ENCODE measurements at places on chromosomes 11 and 22.

DNA sequence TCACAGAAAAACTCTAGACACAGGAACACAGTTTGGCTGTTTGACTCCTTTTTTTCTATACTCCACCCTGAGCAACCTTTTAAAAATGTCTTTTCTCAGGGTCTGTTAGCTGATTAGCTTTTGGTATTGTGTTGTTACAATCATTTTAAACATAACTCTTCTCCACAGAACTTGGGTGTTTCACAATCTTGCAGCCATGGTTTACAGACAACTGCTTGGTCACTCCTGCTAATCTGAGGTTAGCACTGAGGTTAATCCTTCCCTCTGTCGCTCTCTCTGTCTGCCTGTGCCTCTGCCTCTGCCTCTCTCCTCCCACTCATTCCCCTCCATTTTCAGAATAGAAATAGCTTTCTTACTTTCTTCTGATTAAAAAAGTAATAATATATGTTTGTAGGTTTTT, 62.4 kb upstream of the ZBED5 start:
- DNase-seq = no peak

DNA sequence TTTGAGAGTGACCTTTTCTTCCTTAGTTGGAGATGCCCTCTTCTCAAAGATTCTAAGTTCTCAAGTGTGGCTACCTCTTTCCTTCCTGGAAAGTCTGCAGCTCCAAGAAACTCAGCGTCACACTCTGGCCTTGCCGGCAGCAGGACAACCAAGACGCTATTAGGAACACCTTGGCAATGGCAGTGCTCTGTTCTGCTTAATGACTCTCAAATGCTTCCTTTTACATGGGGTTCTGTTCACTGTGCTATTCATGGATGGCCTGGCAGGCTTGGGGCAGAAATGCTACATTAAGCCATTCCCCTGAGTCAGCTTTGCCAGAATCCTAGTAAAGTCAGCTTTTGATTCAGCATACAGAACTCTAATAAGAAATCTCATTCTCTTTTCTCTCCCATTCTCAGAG, 25.9 kb downstream of the LARGE2 start:
- no peak for DNase-seq

DNA sequence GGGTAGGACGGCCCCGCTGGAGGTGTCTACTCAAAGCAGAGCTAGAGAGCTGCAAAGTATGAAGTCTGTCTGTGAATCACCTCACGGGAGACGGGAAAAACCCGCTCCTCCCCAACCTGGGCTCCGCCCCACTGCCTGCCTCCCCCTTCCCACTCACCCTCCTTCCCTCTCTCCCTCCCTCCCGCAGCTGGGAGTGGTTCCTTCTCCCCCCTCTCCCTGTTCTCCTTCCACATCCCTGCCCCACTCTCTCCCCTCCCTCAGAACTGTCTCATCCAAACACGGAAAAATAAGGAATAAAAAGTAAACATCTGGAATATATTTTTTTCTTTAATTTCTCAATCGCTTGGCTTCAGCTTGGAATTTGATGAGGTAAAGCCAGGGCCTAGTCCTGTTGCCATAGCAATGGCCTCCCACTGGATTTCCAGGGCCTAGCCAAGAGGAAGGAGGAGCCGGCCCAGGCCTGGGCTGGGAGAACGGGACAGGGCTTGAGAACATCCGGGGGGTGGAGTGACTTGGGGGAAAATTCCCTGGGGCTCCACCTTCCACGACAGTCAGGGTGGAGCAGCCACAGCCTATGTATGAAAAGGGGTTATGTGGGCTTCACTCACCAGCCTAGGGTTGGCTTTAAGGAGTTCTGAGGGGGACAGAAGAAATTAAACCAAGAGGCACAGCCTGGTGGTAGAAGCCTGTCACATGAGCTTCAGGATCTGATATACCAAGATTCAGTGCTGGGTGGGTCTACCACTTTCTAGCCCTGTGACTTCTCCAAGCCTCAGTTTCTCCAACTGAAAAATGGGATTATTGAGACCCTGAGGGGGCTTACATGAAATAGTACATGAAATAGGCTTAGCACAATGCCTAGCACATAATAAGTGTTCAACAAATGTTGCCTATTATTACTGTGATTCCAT, 2.2 kb downstream of the TNKS1BP1 start:
- no peak for DNase-seq

GRCh38 chr11:57979532-57980079, 44.1 kb upstream of the OR9Q1 start:
- DNase-seq = no peak

- no peak for DNase-seq
These were observed 139.6 kb upstream of the LMO1 start for GRCh38 chr11:8403310-8403709.

- DNase-seq = no peak
These were observed 29.9 kb downstream of the CWF19L2 start for GRCh38 chr11:107427569-107428180.

DNA sequence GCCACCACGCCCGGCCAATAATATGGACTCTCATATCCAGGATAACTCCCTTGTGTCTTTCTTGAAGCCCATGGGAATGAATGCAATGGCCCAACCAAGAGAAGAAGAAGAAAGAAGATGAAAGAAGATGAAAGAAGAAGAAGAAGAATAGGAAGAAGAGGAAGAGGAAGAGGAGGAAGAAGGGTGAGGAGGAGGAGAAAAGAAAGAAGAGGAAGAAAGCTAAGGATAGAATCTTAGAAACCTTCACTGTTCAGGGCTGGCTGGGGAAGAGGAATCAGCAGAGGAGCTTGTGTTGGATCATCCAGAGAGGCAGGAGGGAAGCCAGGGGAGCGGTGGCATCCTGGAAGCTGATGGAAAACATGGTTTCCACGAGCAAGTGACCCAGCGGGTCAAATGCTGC, 28.9 kb downstream of the MCHR1 start:
- no peak for DNase-seq

GRCh38 chr11:128865490-128865889, 1.6 kb downstream of the KCNJ1 start:
- no peak for DNase-seq

All from activated CD8-positive, alpha-beta memory T cell treated with anti-CD3 and anti-CD28 coated beads, Interleukin-2, amount 50 U/mL, for 4 hours (primary cell).